ENCODE measurements at places on chromosomes 5 and 9.

DNA sequence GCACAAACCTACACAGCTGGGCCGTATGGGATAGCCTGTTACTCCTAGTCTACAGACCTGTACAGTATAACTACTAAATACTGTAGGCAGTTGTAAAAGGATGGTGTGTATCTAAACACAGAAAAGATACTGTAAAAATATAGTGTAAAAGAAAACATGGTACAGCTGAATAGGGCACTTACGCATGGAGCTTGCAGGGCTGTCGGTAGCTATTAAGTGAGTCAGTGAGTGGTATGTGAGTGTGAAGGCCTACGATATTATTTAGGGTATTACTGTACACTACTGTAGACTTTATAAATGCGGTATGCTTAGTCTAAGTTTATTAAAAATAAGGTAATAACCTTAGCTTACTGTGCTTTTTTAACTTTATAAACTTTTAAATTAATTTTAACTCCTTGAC is 1.2 kb downstream of the ZCCHC9 start:
- peak overlapping the region; percentile 99 for H3K27ac ChIP-seq
- no peaks in the 10 kb centered on the region for H3K27me3 ChIP-seq
- DNase-seq, result no peak
- H3K4me3 ChIP-seq, result peak overlapping the region; percentile 93

DNA sequence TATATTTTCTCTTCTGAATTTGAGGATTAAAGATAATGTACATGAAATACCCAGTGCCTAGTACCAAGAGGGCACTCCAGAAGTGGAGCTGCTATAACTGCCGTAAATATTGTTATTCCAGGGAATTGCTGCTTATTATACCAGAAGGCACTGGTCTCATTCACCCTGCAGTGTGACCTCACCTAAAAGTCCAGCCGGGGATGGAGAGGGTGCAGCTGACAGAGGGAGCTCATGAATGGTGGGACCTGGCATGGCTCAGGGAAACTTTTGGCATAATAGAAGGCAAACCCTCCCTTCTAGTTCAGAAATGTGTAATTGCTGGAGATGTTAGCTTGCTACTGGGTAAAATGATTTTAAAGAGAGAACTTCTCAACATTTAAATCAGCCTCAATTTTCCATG is 108.5 kb downstream of the MVB12B start:
- H3K4me1 ChIP-seq, result peaks cover 21% of the 10 kb centered on the region
- no peak overlapping the region for H3K4me3 ChIP-seq
- H3K27me3 ChIP-seq, result no peaks in the 10 kb centered on the region
- no peak overlapping the region for H3K27ac ChIP-seq

GRCh38 chr5:143739746-143740145 is 72.2 kb upstream of the HMHB1 start:
- H3K4me1 ChIP-seq, result peaks cover 3% of the 10 kb centered on the region
- no peak for DNase-seq
- no peaks in the 10 kb centered on the region for H3K27me3 ChIP-seq
- no peak overlapping the region for H3K4me3 ChIP-seq
- H3K36me3 ChIP-seq, result no peaks in the 10 kb centered on the region

GRCh38 chr9:129109537-129109903 is 1.1 kb downstream of the CRAT start:
- peak; percentile 56 for DNase-seq
- H3K27ac ChIP-seq, result no peak overlapping the region
- H3K4me1 ChIP-seq, result peaks cover 20% of the 10 kb centered on the region
- peaks cover 4% of the 10 kb centered on the region for H3K36me3 ChIP-seq
- no peaks in the 10 kb centered on the region for H3K27me3 ChIP-seq

DNA sequence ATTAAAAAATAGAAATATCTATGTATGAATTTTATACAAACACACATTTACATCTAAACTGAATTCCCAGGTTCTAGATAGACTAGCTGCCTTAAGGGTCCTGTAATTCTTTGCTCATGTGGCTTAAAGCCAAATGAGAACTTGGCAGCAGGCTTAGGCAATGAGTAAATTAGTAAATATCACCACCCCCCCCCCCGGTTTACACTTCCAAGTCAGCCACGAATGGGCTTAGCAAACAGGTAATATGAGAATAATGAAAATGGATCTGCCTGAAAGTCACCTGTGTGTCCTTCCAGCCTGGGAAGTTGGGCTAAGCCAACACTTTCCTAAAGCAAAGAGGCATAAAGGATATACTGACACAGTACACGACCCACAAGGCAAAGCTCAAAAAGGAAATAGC is 108.6 kb downstream of the KLHL3 start:
- H3K27ac ChIP-seq, result no peak overlapping the region
- H3K27me3 ChIP-seq, result no peaks in the 10 kb centered on the region
- H3K4me1 ChIP-seq, result no peaks in the 10 kb centered on the region
- no peak for DNase-seq
- peaks cover 2% of the 10 kb centered on the region for H3K36me3 ChIP-seq

- peaks cover under 1% of the 10 kb centered on the region for H3K27me3 ChIP-seq
- no peaks in the 10 kb centered on the region for H3K4me1 ChIP-seq
- no peaks in the 10 kb centered on the region for H3K36me3 ChIP-seq
- no peak overlapping the region for H3K27ac ChIP-seq
- DNase-seq, result no peak
- H3K4me3 ChIP-seq, result no peak overlapping the region
Measured at GRCh38 chr5:178449163-178450070, 140.8 kb downstream of the COL23A1 start.

DNA sequence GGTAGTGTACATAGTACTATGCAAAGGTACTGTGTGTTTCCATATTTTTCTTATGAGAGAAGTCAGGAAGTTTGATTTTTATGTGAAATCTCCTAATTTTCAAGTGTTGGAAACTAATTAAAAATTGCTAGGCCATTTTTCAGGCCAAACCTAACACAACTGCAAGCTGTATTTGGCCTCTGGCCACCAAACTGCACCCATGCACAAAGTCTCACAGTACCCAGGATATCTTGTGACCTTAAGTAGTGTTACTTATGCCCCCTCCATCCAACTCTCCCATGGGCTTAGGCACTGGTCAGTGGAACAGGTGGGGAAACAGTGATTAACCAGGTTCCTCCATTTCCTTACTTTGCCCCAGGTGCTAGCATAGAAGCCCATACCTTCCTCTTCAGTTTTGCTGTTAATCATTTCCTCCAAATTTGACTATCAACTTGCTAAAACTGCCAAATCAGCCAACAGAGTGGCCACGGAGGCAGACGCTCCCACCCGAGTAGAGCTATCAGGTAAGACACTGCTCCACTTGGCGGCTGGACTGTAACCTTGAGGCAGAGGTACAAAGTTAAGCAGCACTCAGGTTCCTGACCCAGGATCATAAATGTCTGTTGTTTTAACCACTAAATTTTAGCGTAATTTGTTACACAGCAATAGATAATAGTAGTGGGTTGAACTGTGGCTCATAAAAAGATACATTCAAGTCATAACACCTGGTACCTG is 19.5 kb upstream of the KIF27 start:
- H3K27me3 ChIP-seq, result no peaks in the 10 kb centered on the region
- peaks cover 25% of the 10 kb centered on the region for H3K36me3 ChIP-seq
- no peak for DNase-seq
- no peak overlapping the region for H3K4me3 ChIP-seq
- no peaks in the 10 kb centered on the region for H3K4me1 ChIP-seq

DNA sequence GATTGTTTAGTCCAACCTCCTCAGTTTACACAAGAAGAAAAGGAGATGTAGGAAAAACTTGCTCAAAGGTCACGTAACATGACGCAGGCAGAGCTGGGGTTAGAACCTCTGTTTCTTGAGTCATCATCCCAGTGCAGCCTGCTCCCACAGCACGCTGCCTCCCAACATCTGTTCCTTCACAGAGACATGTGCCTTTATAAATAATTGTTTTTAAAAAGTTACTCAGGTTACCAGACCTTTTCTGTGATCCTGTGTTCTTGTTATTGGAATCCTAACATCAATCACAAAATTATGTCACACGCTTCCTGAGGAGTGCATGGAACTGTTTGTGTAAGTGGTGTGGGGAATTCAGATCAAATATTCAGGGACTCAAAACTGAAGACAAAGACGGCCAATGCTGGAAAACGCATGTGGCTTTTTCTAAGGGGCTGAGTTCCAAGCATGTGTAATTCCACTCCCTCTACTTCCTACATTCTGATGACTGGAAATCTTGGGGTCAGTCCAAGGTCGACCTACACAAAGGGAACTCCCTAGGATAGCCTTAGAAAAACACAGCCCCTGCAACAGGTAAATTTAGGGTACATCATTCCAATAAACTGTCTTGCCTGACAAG is 184.3 kb downstream of the TSSK1B start:
- H3K4me1 ChIP-seq, result peaks cover 7% of the 10 kb centered on the region
- DNase-seq, result no peak
- H3K36me3 ChIP-seq, result no peaks in the 10 kb centered on the region
- no peak overlapping the region for H3K4me3 ChIP-seq

- H3K36me3 ChIP-seq, result peaks cover 23% of the 10 kb centered on the region
- H3K4me1 ChIP-seq, result peaks cover 43% of the 10 kb centered on the region
- peak overlapping the region; percentile 74 for H3K4me3 ChIP-seq
- H3K27me3 ChIP-seq, result peaks cover 5% of the 10 kb centered on the region
- H3K27ac ChIP-seq, result peak overlapping the region; percentile 95
- no peak for DNase-seq
Measured at GRCh38 chr5:140342896-140343295, 3.5 kb downstream of the HBEGF start.

DNA sequence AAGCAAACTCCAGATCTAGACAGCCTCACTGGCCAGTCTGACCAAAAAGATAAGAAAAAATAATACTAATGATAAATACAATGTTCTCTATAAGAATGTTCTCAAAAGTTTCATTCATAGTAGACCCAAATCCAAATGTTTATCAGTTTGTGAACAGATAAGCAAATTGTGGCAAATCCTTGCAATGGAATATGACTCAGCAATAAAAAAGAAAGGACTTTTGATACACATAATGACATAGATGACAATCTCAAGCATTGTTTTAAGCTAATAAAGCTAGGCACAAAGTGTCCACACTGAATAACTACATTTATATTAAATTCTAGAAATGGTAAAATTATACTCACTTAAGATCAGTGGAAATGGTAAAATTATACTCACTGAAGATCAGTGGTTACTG is 195.4 kb upstream of the TYRP1 start:
- no peak for DNase-seq
- H3K27ac ChIP-seq, result no peak overlapping the region
- no peak overlapping the region for H3K4me3 ChIP-seq
- no peaks in the 10 kb centered on the region for H3K36me3 ChIP-seq

- no peaks in the 10 kb centered on the region for H3K27me3 ChIP-seq
- DNase-seq, result no peak
- no peaks in the 10 kb centered on the region for H3K36me3 ChIP-seq
- no peak overlapping the region for H3K27ac ChIP-seq
- no peak overlapping the region for H3K4me3 ChIP-seq
- peaks cover 2% of the 10 kb centered on the region for H3K4me1 ChIP-seq
Measured at GRCh38 chr9:27634879-27635278, 61.6 kb upstream of the C9orf72 start.

GRCh38 chr9:93081081-93081529 is 14.9 kb upstream of the CARD19 start:
- DNase-seq, result no peak
- H3K27me3 ChIP-seq, result no peaks in the 10 kb centered on the region

- no peak overlapping the region for H3K27ac ChIP-seq
- no peaks in the 10 kb centered on the region for H3K36me3 ChIP-seq
- no peak overlapping the region for H3K4me3 ChIP-seq
- H3K27me3 ChIP-seq, result no peaks in the 10 kb centered on the region
- DNase-seq, result no peak
Measured at GRCh38 chr5:104326966-104327365, 764.4 kb upstream of the NUDT12 start.

GRCh38 chr9:133417541-133418461 is at the start of gene REXO4:
REXO4 (minus strand) TSS chr9:133418010; CDS start chr9:133417844, 166 bp downstream.
- H3K27ac ChIP-seq, result peak within 1 kb of the TSS; percentile 95
- H3K36me3 ChIP-seq, result peaks cover 34% of the 10 kb centered on the region
- peak; percentile 89 for DNase-seq
- no peaks in the 10 kb centered on the region for H3K27me3 ChIP-seq

DNA sequence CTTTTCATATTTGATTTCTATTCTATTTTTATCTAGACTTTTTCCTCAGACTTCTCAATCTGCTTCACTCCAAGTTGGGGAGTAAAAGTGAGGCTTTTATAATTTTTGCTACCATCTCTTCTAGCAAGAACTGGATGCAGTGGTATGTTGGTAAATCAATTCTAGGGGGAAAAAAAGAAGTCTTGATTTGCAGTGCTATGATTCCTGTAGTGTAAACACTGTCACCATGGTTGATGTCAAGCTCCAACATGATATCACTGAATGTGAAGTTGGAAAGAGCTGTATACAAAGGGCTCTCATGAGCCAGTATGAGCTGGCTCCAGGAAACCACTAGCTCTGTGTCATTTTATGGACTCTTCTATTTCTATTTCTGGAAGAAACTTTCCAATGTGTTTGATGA is 439.2 kb downstream of the NTRK2 start:
- H3K4me1 ChIP-seq, result no peaks in the 10 kb centered on the region
- DNase-seq, result no peak
- H3K4me3 ChIP-seq, result no peak overlapping the region
- no peaks in the 10 kb centered on the region for H3K36me3 ChIP-seq

GRCh38 chr5:35182910-35183535 is 47.3 kb downstream of the PRLR start:
- no peaks in the 10 kb centered on the region for H3K4me1 ChIP-seq
- peaks cover 6% of the 10 kb centered on the region for H3K27me3 ChIP-seq
- H3K36me3 ChIP-seq, result no peaks in the 10 kb centered on the region
- peak; percentile 62 for DNase-seq
- no peak overlapping the region for H3K4me3 ChIP-seq
- no peak overlapping the region for H3K27ac ChIP-seq

- H3K4me1 ChIP-seq, result peaks cover 3% of the 10 kb centered on the region
- H3K27me3 ChIP-seq, result no peaks in the 10 kb centered on the region
- no peaks in the 10 kb centered on the region for H3K36me3 ChIP-seq
- no peak for DNase-seq
Measured at GRCh38 chr5:149605354-149605997, 24.2 kb downstream of the ARHGEF37 start.

DNA sequence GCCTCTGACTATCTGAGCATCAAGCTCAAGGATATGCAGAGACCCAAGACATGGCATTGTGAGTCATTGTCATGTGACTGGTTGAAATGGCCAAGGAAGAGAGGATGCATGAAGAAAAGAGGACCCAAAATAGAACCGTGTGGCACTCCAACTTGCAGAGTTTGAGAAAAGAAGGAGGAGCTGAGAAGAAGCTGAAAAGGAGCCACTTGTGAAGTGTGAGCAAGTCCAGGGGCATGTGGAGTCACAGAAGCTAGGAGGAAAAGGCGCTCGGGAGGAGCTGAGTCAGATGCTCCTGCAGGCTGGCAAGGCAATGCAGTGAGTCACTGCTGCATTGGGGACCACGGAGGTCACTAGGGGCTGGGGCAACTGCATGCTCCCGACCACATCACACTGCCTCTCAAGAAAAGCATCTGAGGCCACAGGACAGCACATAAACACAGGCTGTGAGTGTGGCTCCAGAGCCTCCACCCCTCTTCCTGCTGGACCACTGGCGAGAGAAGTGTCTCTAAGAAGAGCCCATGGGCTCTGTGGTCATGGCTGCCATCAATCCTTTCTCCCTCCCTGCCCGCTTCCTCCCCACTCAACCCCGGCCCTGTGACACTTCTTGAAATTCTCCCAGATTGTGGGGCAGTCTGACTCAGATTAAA is 197.6 kb downstream of the DRD1 start:
- peak; percentile 58 for DNase-seq
- no peak overlapping the region for H3K4me3 ChIP-seq
- H3K36me3 ChIP-seq, result no peaks in the 10 kb centered on the region
- peaks cover 10% of the 10 kb centered on the region for H3K4me1 ChIP-seq

GRCh38 chr5:170254056-170254455 is 21.3 kb downstream of the C5orf58 start:
- DNase-seq, result peak; percentile 85
- H3K27me3 ChIP-seq, result no peaks in the 10 kb centered on the region
- H3K36me3 ChIP-seq, result peaks cover 93% of the 10 kb centered on the region
- peaks cover 89% of the 10 kb centered on the region for H3K4me1 ChIP-seq
- H3K4me3 ChIP-seq, result no peak overlapping the region
